PC-3 (cell line): ENCODE measurements at places on chromosomes 6 and 20. TPM values are rescaled to one million over a fixed set of nuclear protein-coding genes. Genes with fewer than 3 reads are reported as not detected.

DNA sequence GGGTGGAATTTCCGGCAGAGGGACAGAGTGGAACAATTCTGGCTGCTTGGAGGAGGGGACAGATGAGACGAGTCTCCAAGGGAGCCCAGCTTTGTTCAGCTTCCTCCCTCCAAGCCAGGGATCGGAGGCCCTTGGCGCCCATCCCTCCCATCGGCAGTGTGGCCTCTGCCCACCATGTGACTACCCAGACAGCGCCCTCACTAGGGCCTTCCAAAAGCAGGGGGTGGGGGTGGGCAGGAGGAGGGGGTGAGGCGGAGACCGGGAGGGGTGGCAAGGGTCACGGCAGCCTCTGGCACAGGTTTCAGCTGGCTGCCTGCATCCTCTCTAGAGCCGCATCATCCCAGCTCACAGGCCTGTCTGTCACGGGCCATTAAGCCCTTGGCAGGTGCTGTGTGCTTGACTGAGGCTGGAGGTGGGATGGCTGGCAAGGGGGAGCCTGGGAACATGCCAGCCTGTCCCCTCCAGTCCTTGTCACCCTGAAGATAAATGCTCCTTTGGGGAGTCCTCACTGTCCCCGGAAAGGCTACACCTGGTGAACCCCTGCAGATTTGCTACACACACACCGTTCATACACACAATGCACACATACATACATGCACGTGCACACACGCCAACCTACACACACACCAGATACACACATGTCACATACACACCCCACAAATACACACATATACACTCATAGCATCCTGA is 6.2 kb upstream of the FGD2 start:
- DNase-seq: no peak

GRCh38 chr20:57619051-57619831 is 985 bp downstream of the ZBP1 start:
- DNase-seq: no peak

DNA sequence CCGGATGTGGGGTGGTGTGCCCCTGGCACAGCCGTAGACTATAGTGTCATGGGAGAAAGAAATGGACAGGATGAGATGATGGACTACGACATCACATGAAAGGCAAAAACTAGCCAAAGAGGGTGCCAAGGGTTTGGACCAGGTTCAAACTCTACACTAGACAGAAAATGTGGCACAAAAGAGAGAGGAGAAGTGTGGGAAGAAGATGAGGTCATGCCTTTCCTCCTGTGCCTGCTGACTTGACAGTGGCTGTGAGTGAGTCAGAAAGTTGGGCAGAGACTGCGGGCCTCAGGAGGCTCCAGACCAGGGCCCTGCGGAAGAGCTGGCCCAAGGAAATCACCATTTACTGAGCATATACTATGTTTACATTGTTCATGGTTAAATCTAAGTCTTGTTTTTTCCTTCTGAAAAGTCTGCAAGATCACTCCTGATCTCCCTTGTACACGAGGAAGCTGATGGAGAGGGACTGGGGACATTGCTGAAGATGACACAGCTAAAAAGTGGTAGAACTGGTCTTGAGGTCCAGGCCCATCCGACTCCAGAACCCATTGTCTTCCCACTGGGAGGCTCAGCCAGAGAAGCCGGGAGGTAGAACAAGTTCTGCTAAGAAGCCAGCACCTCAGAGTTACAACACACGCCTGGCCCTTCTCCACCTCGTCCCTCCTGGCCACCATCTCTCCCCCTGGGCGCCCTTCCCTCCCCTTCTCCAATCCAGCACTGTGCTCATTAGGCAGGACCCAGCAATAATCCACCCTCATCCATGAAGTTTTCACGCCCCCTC is 35.6 kb downstream of the CNKSR3 start:
- DNase-seq: peak; percentile 51

GRCh38 chr20:46420878-46421277 is 14.5 kb upstream of the ELMO2 start:
- DNase-seq: no peak

- DNase-seq: no peak
Observed at GRCh38 chr6:13881621-13882165, 43.1 kb upstream of the RNF182 start.

DNA sequence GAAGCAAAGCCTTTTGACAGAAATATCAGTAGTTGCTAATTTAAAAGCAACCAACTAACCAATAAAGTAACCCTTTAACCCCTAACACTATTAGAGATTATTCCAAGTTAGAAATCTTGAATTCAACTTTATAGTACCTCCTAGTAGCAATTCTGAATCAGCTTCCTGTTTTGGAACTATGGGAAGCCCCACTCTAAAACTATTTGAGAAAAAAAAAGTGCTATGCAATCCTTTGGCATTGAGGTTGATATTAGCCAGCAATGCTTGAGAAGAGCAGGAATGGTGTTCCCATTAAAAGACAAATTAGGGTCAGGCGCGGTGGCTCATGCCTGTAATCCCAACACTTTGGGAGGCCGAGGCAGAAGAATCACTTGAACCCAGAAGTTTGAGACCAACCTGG is 306.2 kb upstream of the ZFP64 start:
- no peak for DNase-seq

DNA sequence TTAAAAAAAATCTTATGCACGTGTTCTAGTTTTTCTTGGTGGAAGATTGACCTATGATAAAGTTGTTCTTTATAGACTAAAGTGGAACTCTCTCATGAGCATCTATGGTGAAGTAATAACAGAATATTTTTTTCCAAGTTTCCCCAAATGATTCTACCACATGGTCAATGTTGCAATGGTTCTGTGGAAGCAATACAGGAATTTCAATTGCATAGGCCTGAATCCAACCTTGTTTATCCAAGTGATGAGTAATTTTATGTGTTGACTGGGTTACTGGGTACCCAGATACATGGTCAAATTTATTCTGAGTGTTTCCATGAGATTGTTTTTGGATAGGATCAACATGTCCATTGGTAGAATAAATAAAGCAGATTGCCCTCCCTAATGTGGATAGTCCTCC is 581.5 kb downstream of the MMUT start:
- peak; percentile 51 for DNase-seq

- DNase-seq: peak; percentile 42
Observed at GRCh38 chr6:29005183-29005885, at the start of gene ZNF311. TSS of gene ZNF311 (minus strand) at chr6:29005315. CDS start at chr6:29003954, 1,361 bp downstream.

GRCh38 chr6:14429396-14429795 is 311.8 kb downstream of the CD83 start:
- DNase-seq: no peak

DNA sequence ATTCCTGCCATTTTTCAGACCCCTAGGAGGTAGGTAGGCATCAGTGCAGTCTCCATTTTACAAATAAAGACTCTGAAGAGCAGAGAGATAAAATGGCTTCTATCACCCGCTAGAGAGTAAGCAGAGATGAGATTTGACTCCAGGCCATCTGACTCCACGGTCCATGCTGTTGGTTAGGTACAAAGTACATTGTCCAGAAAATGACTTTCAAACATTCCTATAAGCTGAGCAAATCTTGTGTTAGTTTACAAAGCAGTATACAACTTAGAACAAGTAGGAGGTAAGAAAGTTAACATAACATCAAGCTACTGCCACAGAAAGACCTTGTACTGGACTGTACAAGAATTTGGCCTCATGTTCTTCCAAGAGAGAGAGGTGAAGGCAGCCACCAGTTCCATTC is 14.9 kb downstream of the BTN1A1 start:
- no peak for DNase-seq

GRCh38 chr20:58938541-58938940 is 42.5 kb upstream of the NELFCD start:
- no peak for DNase-seq

DNA sequence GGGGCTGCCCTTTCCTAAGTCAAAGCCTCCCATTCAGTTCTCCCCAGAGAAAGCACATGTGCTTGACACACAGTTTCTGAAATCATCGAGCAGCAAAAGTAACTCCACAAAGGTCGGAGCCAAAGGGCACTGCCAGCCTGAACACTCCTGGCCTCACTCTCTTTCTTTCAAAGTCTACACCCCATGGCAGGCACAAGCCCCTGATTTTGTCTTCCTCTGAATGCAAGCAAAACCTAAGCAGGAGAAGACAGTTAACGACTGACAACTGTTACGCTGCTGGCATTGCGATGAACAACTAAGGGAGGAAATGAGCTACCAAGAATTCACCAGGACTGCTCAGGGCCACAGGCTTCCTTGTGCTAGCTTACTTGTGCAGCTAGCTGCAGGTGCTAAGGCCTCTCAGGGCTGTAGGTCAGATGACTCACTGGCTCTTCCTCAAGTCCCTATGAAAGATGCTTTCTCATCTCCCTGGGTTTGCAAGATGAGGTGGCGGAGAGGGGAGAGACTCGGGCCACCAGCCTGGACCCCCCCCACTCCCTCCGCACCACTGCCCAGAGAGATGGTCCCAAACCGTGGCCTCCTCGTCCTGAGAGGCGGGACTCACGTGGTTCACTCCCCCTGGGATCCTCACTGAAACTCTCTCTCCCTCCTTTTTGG is 208.2 kb downstream of the DLL1 start:
- peak; percentile 12 for DNase-seq

- peak; percentile 64 for DNase-seq
Observed at GRCh38 chr6:114304304-114304887, 38.4 kb downstream of the HS3ST5 start.

DNA sequence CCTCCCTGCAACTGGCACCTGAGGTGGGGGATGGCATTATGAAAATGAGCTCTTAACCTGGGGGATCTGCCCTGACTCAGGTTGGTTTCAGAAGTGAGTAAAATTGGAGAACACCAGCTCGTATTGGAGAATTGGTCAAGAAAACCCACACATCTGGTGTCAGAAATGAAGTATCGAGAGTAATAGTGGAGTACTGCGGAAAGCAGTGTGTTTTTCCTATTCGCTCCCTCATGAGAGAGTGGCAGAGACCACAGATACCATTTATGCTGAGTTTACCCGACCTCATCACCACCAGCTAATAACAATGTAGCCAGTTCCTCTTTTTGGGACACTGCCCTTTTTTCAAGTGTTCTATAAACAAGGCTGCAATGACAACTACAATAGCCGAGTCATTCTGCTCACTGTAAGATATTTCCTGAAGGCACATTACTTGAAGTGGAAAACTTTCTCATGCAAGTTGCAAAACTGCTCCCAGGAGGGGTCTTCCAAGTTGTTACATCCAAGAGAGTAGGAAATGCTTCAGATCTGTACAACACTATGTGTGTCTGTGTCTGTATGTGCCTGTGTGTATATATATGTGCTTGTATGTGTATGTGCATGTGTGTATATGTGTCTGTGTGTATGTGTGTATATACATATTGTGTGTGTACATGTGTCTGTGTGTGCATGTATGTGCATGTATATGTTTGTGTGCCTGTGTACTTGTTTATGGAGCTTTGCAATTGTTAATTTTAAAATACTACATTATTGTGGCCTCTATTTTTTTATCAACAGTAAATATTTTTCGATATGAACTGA is 106.0 kb upstream of the CST7 start:
- no peak for DNase-seq

DNA sequence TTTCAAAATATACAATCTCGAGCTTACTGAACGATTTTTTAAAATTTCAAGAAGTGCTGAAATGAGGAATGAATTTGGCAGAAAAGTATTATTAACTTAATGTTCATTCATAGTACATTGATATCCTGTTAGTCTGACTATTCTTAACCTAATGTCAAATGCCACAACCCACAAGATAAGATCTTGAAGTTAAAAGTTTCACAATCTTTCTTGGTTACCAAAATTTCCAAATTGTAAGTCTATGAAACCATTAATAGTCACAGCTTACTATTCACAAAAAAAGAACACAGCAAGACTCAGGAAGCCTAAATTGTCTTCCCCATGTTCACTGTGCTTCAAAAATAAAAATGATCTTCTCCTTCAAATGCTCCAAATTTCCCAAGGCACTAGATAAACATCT is 71.3 kb downstream of the HACE1 start:
- DNase-seq: no peak

GRCh38 chr6:81818901-81819361 is 66.5 kb upstream of the TENT5A start:
- no peak for DNase-seq

GRCh38 chr20:1831096-1831495 is 64.1 kb upstream of the SIRPA start:
- DNase-seq: no peak

- DNase-seq: no peak
Observed at GRCh38 chr6:17381424-17382147, 11.8 kb upstream of the CAP2 start.

DNA sequence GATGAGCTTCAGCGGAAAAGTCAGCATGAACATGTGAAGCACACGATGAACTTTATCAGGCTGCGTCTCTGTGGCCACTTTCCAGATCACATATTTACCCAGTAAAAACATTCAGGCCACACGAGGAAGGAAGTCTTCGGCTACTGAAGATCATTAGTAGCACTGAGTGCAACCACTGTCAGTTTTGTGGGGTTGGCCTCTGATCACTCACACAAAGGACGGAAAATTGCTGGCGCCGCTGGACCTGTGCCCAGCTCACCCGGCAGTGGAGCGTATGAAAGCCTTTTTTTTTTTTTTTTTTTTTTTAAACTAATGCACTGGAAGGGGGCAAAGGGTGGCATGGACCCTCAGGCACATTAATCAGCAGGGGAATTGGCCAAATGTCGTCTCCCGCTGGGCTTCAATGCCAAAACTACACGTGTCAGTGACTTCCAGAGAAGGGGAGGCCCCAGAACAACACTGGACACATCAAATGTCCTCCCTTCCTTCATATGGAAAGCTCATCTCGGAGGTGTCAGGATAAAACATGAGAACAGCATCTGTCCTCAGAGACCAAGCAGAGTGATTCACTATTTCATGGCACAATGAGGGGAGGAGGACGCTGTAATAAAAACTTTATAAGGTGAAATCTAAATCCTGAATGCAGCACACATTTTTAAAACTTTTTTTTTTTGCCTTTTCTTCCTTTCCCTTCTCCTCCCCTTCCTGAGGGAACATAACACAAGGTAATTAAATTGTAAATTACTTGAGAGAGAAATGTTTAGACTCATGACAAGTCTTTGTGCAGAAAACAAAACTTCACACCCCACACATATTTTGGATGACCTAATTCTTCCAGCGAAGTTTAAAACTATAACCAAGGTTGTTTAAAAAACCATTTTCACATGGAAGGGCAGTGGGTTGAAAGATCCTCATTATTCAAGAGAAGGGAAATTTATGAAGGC is 223.4 kb downstream of the FOXC1 start:
- DNase-seq: peak; percentile 72

GRCh38 chr20:58695895-58696375 is 3.3 kb downstream of the NPEPL1 start:
- DNase-seq: no peak

Gene SNX3
- 92.7 and 110 TPM in 2 replicates for total RNA-seq

Gene GTSF1L
- 0.52 TPM in 1 of 2 replicates, not detected in the other for total RNA-seq

Gene ANKRD66
- total RNA-seq: not detected in 2 replicates

Gene VWA7
- 0.98 and 1.9 TPM in 2 replicates for total RNA-seq

Gene APOM
- total RNA-seq: 1.6 and 2.2 TPM in 2 replicates

Gene OTOR
- total RNA-seq: not detected in 2 replicates

Gene SUN5
- not detected in 2 replicates for total RNA-seq

Gene KHDC1L
- total RNA-seq: 0.80 and 2.4 TPM in 2 replicates
